ENCODE measurements at places on chromosomes 3 and 15.

DNA sequence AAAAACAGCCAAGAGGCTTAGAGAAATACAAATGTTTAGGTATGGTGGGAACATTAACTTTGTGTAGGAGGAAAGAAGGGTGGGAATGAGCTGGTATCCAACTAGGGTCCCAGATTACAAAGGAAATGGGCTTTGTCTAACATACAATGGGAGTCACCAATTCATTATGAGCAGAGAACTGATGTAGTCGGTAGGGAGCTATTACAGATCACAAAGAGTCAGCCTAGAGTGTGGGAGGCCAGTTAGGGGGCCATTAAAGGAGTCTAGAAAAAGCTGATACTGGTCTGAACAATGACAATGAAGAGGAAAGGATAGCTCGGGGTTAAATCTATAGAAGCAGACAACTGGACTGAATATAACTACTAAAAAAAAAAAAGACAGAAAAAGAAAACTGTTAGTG, 15.5 kb downstream of the ANO10 start:
- DNase-seq, result no peak

GRCh38 chr3:174275336-174275735, 583.8 kb upstream of the NAALADL2 start:
- DNase-seq, result no peak

GRCh38 chr15:101615986-101616848, 36.0 kb downstream of the TM2D3 start:
- no peak for DNase-seq

- no peak for DNase-seq
Observed at GRCh38 chr3:3192286-3192675, 12.8 kb upstream of the CRBN start.

DNA sequence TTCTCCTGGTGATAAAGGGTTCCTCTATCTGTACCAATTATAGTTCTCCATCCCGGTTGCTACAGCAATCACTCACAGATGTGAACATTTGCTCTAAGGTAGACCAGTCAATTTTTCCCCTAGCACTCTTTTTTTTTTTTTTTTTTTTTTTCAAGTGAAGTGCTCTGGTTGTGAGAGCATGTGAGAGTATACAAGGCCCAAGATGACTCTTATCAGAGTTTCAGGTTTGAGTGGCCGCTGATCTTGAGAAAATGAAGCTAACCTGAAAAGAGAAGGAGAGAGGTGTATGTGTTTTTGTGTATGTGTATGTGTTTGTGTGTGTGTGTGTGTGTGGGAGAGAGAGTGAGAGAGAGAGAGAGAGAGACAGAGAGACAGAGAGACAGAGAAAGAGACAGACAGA, 44.4 kb upstream of the OTOL1 start:
- DNase-seq, result no peak

Measured in CD8-positive, alpha-beta memory T cell (primary cell).